ENCODE measurements at places on chromosomes 6 and 20. TPM values are rescaled to one million over a fixed set of nuclear protein-coding genes. Genes with fewer than 3 reads are reported as not detected.

WFDC10B gene
- not detected for total RNA-seq

ADGRF1 gene
- not detected for total RNA-seq

LY6G6F gene
- not detected for total RNA-seq

CNKSR3 gene
- 28.7 TPM for total RNA-seq

CAPN11 gene
- total RNA-seq: 0.72 TPM

EPHA7 gene
- total RNA-seq: 9.1 TPM

GUCA1A gene
- total RNA-seq: not detected

CDH26 gene
- total RNA-seq: 0.94 TPM

GSTA2 gene
- total RNA-seq: not detected

MEP1A gene
- total RNA-seq: not detected

PPP1R16B gene
- total RNA-seq: 8.3 TPM

OLIG3 gene
- not detected for total RNA-seq

THEMIS gene
- 0.13 TPM for total RNA-seq

MYH7B gene
- 211 TPM for total RNA-seq

CNR1 gene
- total RNA-seq: 0.44 TPM

PAK5 gene
- not detected for total RNA-seq

COX4I2 gene
- total RNA-seq: 15.0 TPM

TXLNB gene
- 156 TPM for total RNA-seq

GSS gene
- total RNA-seq: 23.9 TPM

GABRR1 gene
- total RNA-seq: not detected

SNAP91 gene
- total RNA-seq: 3.1 TPM

RIPOR3 gene
- 7.1 TPM for total RNA-seq

LRFN2 gene
- total RNA-seq: not detected

TINAG gene
- 0.47 TPM for total RNA-seq

UBR2 gene
- total RNA-seq: 34.3 TPM

SLC22A23 gene
- 4.8 TPM for total RNA-seq

HLA-DPA1 gene
- 61.1 TPM for total RNA-seq

OPN5 gene
- 0.38 TPM for total RNA-seq

MTG2 gene
- 21.5 TPM for total RNA-seq

PNPLA1 gene
- total RNA-seq: not detected

ZNF165 gene
- 0.44 TPM for total RNA-seq

TRIM40 gene
- not detected for total RNA-seq

KPNA5 gene
- 7.6 TPM for total RNA-seq

GRIK2 gene
- 0.21 TPM for total RNA-seq

NRSN1 gene
- total RNA-seq: not detected

SRMS gene
- total RNA-seq: not detected

INSM1 gene
- total RNA-seq: not detected

RAET1E gene
- total RNA-seq: not detected

ARFGEF2 gene
- total RNA-seq: 44.9 TPM

EYA2 gene
- total RNA-seq: 1.1 TPM

OR2H2 gene
- not detected for total RNA-seq

MDN1 gene
- 20.1 TPM for total RNA-seq

CCR6 gene
- total RNA-seq: 0.37 TPM

LHFPL5 gene
- not detected for total RNA-seq

ABRACL gene
- 11.5 TPM for total RNA-seq

LY6G6C gene
- not detected for total RNA-seq

ACTL10 gene
- not detected for total RNA-seq

CYP39A1 gene
- 6.8 TPM for total RNA-seq
